Activated naive CD4-positive, alpha-beta T cell treated with anti-CD3 and anti-CD28 coated beads for 36 hours (primary cell): ENCODE measurements at places on chromosomes 12 and 14.
A peak's percentile ranks its signal among the peaks of the same experiment; 100 is the strongest.

GRCh38 chr12:3336606-3337311, 154.2 kb upstream of the PRMT8 start:
- DNase-seq, result no peak

DNA sequence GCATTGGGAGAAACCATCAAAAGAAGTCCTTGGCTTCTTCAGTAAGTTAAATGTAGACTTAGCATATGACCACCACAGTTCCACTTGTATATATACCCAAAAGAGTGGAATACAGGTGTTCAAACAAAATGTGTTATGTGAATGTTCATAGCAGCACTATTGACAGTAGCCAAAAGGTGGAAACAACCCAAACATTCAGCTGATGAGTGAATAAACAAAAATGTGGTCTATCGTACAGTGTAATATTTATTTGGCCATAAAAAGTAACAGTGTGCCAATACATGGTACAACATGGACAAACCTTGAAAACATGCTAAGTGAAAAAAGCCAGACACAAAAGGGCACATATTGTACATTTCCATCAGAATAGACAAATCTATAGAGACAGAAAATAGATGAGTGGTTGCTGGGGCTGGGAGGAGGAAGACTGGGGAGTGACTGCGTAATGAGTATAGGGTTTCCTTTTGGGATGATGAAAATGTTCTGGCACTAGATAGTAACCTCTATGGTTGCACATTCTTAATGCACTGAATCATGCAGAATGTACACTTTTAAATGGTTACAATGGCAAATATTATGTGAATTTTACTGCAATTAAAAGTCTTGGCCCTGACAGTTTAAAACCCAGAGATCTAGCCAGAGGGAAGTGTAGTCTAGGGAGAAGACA, 5.5 kb downstream of the ERP29 start:
- no peak for DNase-seq

- DNase-seq, result peak; percentile 88
These were observed 27.2 kb upstream of the PNMA1 start for GRCh38 chr14:73741386-73741875.

- no peak for DNase-seq
These were observed 299.4 kb downstream of the SLC16A7 start for GRCh38 chr12:59895166-59895775.

- DNase-seq, result no peak
These were observed 19.4 kb upstream of the LIMA1 start for GRCh38 chr12:50302686-50303085.

- DNase-seq, result no peak
These were observed 2.7 kb downstream of the STK38L start for GRCh38 chr12:27246774-27247173.

DNA sequence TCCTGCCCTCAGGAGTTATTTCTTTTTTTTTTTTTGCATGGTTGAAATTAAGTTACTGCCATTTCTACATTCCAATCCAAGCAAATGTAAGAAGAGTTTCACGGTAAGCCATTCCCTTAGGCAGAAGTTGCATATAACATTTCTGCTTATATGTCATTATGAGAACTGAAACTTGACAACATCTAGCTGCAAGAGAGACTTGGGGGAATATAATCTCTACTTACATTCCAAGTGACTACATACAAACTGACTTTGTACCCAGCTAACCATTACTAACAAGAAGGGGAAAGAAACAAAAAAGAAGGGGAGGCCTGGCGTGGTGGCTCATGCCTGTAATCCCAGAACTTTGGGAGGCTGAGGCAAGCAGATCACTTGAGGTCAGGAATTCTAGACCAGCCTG, 7.3 kb upstream of the RESF1 start:
- no peak for DNase-seq

- no peak for DNase-seq
These were observed 65.9 kb upstream of the C14orf180 start for GRCh38 chr14:104513641-104514046.

DNA sequence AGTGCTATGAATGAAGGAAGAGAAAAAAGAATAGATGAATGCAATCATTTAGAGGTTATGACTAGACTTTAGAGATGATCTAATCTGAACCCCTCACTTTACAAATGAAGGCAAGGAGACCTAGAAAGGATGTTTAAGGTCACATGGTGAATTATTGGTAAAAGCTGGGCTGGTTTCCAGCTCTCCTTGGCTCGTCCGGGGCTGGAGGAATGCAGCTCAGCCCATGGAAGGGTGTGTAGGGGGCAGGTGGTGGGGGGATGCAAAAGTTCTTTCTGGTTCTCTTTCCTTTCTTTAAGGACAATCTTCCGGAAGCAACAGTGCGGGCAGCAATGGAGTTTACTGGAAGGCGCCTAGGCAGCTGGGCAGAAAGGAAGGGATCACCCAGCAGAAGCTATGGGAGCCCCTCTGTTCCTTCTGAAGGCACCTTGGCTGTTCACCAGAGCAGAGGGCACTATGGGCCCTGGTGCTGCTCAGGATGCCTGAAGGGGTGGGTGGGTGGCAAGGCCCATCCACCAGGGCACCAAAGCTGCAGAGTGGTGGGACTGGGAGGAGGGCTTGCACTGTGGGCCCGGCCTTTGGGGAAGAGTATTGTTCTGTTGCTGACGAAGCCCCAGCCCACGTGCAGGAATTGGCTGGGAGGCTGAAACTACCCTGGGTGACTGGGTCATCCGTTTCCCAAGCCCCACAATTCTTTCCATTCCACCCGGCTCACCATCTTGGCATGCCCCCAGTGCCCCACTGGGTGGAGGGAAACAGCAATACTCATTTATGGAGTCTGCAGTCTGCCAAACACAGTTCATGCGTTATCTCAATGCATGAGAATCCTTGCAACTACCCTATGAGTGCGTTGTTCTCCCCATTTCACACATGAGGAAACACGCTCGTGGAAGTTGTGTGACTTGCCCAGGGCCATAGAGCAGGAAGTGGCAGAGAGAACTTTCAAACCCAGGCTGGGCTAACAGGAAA, 78.2 kb downstream of the IRF2BPL start:
- no peak for DNase-seq

- DNase-seq, result no peak
These were observed 206.8 kb upstream of the BCL2L14 start for GRCh38 chr12:11863988-11864387.

DNA sequence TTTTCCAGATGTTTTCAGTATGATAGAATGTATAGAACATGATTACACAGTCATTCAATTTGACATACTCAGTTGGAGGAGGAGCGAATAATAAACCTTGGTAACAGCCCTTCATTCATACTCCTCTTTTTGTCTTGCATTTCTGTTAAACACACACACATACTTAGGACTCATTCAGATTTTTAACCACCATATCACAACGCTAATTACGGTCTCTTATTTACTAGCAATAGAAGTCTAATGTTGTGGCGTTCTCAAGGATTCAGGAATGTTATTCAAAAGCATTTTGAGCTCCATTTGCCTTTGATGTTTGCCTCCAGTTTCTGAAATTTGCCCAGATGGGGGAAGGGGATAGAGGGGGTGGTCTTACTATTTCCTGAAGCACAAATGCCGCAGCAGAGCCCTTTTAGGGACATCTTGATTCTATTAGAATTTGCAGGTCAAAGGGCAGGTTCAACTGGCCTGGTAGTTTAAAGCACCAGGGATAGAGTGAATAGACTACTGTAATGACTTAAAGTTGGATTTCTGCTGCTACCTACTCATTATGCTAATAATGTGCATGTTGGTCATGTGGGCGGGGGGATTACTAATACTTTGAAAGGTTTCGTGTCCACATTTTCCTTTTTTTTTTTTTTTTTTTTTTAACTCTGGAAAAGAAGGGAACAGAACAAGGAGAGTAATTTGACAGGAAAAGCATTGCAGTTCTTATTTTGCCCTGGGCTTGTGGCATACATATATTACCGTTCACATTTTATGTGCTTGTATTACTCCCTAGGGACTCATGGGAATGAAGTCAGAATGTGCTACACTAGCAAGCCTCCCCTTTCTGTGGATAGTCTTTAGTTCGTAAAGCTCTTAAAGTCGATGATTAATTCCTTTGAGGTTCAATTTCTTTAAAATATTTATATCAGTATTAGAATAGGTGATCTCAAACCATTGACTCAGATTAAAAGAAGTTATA, 226.8 kb downstream of the FBXL14 start:
- no peak for DNase-seq

- no peak for DNase-seq
These were observed 99.9 kb downstream of the BEGAIN start for GRCh38 chr14:100487304-100487703.

DNA sequence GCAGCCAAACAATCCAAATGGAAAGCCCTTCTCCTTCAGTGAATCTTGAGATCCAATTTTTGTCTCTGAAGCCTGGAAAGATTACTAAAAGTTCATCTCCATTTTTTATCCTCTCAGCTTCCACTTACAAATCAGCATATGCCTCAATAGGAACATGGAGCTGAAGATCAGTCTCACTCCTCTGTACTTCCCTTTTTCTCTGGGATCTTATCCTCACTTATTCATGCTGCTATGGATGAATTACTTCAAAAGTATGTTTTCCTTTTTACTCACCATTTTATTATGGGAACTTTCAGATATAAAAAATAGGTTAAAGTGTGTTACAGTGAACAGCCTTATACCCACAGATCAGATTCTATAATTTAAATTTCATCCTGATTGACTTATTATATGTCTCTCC, 14.4 kb upstream of the NTF3 start:
- no peak for DNase-seq

DNA sequence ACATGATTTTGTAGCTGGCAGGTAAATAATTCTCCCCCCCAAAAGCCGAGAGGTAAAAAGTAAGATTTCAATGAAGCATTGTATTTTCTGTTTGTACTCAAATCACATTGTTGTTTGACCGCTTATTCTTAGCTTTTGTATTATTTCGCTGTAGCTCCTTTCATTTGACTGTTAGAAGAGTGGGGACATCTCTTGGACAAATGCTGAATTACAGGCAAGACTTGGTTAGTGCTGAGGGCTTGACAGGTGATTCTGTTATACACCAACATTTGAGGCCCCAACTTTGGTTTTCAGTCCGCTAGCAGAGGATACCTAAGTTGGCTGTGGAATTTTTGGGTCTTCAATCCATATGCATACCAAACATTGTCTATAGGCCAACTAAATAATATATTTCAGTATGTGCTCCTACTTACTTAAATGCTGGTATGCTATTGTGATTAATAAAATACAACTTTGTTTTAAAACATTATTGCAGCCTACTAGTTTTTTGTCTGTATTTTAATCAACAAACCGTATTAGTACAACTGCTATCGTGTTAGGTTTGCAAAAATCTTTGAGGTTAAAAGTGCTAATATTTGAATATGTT, 102.2 kb downstream of the ERC1 start:
- peak; percentile 51 for DNase-seq

- DNase-seq, result no peak
These were observed 86.9 kb upstream of the IGF1 start for GRCh38 chr12:102567031-102567985.

DNA sequence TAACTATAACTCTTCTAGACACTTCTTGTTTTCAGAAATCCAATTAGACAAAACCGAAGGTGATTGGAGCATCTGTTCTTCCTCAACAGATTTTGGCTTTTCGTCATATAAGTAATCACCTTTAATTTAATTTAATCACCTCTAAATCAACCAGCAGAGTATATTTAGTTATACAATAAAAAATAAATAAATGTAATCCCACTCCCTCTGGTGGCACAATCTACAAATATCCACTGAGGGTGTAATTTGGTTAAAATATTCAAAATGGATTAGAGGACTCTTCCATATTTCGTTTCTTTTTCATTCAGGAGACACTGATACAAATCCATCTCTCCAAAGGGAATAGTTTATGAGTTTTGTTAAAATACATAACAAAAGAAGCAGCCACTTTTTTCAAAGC, 18.3 kb upstream of the SLC35F4 start:
- DNase-seq, result no peak

DNA sequence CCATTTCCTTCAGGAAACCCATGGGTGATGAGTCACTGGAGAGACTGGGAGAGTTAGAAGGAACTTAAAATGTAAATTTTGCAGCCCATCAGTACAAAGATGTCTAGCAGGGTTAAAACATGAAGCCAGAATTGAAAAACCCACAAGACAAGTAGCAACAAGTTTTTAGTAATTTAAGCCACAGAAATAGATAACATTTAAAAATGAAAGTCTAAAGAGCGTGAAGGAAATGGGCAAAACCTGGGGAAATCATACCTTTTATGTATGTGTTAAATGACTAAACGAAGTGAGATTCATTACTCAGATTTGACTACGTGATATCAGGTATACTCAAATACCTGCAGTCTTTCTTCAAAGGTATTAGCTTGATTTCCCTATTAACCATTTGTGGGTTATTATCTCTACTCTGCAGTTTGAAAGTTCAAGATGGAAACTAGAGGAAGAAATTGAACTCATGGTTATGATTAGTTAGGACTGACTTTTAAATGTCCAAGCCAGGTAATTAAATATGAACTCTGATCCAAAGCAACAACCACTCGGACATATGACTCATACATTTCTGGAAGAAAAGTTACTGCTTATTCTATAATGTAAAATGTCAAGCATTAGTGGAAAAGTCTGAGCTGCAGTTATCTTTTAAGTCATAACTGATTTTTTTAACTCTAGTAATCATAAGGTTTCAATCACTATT, 84.1 kb downstream of the ITPR2 start:
- DNase-seq, result no peak

GRCh38 chr14:24837280-24838046, 203.5 kb upstream of the GZMB start:
- DNase-seq, result no peak

- no peak for DNase-seq
These were observed 119.8 kb downstream of the SLC38A1 start for GRCh38 chr12:46149079-46149464.

DNA sequence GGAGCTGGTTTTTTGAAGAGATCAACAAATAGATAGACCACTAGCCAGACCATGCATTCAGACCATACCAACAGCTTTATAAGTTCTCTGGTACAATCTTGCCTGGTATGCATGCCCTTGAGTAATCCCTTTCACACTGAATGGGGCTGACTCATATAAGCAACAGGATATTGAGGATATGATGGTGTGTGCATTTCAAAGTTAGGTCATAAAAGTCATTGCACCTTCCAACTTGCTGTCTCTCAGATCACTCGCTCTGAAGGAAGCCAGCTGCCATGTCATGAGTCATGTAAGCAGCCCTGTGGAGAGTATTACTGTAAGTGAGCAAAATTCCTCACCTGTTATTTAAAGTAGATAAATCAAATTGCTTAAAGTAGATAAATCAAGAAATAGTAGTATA, 45.0 kb upstream of the OR6J1 start:
- peak; percentile 61 for DNase-seq

DNA sequence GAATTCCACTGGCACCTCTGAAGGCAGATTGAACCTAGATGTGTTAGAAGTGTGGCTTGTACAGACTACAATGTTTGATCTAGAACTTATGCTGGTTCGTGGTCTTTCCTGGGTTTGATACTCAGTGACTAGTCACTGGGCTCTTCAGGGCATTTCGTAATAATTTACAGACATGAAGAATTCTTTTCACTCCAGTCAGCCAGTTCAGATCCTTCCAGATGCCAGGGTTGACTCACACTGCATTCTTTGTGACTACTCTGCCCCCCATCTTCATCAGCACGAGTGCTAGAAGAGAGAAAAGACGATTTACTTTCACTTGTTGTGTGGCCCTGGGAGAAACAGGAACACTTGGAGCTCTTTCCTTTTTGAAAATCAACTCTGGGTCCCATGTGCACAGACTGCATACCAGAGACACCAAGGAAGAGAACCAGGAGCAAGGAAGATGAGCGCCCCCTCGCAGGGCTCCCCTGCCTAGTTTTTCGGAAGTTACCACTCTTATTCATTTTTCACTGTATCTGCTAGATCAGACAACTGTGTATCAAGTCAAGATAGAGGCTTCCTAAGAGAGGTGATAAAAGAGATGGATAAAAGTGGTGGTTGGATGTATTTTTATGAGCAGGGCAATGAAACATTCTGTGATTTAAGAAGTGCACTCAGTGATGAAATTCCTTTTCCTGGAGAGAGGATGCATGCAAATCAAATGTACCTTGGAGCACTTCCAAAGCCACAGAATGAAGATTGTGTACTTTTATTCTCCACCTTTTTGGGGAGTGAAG, 33.5 kb upstream of the EVL start:
- no peak for DNase-seq
